ENCODE measurements at places on chromosomes 12 and 14.

- DNase-seq: no peak
Observed at GRCh38 chr12:130076752-130077151, 85.5 kb upstream of the FZD10 start.

DNA sequence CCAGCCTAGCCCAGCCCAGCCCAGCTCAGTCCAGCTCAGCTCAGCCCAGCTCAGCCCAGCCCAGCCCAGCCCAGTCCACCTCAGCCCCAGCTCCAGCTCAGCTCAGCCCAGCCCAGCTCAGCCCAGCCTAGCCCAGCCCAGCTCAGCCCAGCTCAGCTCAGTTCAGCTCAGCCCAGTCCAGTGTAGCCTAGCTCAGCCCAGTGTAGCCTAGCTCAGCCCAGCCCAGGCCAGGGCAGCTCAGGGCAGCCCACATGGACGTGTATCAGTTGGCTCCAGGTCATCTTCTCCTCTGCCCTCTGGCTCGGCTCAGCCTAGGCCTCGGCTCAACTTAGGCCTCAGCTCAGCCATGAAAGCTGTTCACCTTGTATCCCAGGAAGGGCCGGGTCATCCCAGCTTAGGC is 64.7 kb downstream of the TMEM121 start:
- DNase-seq: no peak

DNA sequence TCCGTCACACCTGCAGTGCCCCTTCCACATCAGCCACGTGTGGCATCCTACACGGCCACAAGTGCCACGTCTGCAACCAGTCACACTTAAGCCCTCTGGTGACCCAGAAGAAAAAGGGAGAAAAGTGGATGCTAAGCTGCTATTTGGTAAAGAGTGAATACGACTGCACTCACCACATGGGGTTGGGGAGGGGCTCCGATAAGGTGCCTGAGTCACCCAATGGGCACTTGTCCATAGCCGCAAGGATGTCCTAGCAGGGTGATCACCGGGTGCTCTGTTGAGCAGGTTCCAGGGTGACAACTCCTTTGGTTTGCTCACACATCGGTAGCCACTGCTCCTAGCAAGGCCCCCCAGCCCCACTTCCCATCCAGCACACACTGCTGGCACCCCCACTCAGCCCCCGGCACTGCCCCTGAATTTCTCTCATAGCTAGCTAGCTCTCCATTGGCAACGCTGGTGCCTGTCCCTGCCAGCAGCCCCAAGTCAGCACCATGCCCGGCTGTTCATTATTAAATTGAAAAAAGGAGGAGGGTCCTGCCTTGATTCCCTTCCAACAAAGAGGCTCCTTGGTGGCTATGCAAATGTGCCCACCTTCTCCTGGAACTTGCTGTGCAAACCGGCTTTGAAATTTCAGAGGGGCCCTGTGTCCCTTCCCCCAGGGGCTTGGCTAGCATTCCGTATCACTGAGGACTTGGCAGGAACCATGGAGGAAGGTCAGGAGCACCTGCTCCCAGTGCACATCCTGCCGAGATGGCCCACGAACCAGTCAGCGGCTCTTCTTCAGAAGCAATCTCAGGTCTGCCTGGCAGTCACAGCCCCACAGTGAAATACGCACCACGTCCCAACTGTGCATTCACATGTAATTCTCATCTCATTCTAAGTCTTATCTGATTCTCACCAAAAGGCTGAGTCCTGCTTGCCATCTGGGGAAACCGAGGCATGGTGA is 227.7 kb upstream of the DIO3 start:
- no peak for DNase-seq

GRCh38 chr12:124776125-124776513 is 87.5 kb downstream of the SCARB1 start:
- DNase-seq: no peak

DNA sequence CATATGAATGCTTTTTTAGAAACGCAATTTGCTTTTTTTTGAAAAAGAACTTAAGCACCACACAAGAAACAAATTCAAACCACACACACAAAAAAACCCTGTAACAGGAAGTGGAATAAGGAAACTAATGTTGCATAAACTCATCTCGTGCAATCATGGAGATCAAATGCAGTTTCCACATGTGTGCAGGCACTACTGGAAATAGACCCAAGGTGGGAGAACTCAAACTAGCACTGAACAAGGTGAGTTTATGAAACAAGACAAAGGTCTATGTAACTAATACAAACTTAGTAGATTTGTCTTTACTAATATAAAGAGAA is 17.5 kb downstream of the NIN start:
- DNase-seq: no peak

GRCh38 chr14:105084741-105085571 is 19.7 kb upstream of the GPR132 start:
- no peak for DNase-seq

GRCh38 chr12:82893896-82894295 is 207.2 kb downstream of the TMTC2 start:
- no peak for DNase-seq

DNA sequence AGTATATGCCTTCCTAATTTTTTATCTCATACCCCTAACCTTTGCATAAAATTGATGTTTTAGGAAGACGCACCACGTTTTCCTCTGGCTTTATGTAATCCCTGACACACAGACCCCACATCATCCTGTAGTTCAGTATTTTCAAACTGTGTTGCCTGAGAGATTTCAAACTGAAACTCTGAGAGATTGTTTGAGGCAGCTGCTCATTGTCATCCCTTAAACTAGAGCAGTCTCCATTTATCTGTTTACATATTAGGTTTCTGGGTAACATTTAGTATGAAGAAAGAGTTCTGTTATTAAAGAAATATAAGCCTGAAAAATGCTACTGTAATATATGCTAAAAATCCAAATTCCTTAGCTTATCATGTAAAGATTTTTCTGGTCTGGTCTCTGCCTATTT is 24.3 kb downstream of the MNAT1 start:
- DNase-seq: no peak

GRCh38 chr12:82708061-82708879 is 21.6 kb downstream of the TMTC2 start:
- no peak for DNase-seq

DNA sequence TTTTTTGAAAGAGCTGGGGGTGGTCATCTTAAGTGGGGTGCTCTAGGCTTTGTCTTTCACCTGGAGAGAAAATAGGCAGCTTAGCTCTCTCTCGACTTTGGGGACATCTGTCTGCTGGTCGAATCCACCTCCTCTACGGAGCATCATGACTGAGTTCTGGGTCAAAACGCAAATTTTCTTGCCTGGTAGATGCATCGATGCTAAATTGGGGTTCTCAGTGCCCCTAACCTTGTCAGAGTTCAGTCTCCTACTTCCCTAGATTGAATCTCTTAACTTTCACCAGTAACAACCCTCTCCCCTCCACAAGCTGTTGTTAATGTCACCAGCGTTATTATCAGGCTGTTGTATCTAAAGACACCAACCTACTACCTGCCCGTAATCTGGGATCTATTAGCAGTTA is 682 bp downstream of the FLRT2 start:
- DNase-seq: no peak

- DNase-seq: no peak
Observed at GRCh38 chr12:95202691-95203486, 14.4 kb downstream of the FGD6 start.

GRCh38 chr12:107845226-107845979 is 70.9 kb downstream of the ASCL4 start:
- DNase-seq: no peak

DNA sequence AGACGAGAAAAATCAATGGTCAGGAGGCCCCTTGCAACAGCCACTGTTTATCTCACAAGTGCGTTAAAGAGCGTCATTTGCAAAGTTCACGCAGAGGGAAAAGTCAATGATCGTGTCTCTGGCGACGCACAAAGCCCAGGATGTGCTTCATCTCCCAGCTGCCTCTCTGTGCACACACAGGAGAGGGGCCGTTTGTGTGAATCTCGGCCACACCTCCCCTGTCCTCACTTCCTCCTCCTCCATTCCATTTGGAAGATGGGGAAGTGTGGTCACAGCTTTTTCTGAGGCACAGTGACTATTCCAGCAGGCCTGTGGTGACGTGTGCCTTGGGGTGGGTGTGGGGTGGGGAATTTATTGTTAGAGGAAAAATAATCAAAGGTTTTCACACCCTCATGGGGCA is 90.4 kb downstream of the RBM19 start:
- DNase-seq: no peak

DNA sequence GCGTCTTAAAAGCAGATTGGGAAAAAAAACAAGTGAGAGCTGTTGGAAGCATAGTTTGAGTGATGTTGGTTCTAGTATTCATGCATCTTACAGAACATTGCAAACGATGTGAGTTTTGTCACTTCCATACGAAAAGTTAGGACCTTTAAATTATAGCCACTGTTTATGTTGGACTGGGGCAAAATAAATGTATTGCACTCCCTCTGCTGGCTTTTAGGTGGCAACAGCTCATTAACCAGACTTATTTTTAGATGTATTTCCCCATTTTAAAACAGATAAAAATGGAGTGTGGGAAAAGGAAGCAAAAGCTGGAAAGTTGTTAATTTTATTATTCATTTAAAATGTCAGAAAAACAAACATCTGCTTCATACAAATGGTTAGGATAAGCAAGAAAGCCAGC is 111.9 kb downstream of the LGR5 start:
- DNase-seq: no peak

DNA sequence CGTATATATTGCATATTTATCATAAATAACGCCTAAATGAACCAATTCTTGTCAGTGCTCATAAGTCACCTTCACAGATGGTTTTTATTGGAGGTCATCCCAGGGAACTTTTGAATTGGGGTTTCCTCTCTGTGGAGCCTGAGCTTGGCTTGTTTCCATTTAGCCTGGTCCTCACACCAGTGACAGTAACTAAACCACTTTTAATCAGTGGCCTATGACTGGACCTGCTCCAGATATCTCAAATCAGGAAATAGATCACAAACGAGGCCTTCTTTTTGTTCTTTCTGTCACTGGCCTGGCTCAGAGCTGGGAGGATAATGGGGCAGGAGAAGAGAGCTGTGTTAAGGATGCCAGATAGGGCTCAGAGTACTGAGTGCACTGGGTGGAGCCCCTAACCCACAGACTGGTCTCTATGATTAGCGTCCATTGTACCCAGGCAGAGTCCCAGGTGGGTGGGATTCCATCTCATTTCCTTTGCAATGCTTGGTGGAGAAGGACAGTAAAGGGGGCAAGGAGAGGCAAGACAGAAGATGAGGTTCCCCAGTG is 92.4 kb downstream of the NUAK1 start:
- DNase-seq: no peak

- DNase-seq: no peak
Observed at GRCh38 chr12:71440763-71441748, 1.5 kb downstream of the LGR5 start.

- DNase-seq: no peak
Observed at GRCh38 chr14:73258845-73259611, 21.7 kb downstream of the PAPLN start.

DNA sequence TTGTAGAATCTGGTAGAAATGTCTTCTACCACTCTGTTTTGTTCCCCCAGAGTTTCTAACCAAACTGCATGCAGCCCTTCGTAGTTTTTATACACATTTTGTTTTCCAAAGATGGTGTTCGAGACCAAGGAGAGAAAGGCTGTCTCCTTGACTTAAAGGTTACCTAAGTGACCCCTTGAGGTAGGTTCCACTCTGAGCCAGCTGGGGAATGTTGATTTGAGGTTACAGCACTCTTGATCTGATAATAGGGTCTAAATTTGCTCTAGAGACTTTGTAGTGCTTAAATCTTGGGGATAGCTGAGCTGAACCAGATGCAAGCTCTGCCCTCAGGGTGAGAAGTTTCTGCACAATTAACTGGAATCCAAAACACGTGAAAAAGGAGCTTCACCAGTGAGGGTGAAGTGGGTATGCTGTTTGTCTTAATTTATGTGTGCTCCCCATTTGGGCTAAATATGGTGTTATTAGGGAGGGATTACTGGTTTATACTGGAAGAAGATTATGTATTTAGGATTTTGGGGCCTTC is 3.1 kb downstream of the TMBIM6 start:
- DNase-seq: no peak

DNA sequence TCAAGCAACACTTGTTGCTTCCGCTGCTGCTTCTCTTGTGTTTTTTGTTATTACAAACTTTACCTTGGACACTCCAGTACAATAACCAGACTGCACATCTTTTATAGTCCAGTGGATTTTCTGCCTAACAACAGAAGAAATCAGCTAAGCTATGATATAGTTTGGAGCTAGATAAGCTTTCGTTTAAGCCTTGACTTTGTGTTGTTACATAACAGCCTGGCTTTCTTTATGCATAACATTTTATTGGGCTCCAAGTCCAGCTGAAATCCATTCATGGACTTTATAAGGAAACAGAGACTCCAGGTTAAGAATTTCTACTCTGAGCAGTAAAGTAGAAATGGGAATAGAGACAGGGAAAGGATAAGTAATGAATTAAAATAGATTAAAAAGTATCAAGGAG is 3.5 kb upstream of the DCN start:
- no peak for DNase-seq

GRCh38 chr12:13208533-13209435 is 12.3 kb downstream of the EMP1 start:
- DNase-seq: no peak

DNA sequence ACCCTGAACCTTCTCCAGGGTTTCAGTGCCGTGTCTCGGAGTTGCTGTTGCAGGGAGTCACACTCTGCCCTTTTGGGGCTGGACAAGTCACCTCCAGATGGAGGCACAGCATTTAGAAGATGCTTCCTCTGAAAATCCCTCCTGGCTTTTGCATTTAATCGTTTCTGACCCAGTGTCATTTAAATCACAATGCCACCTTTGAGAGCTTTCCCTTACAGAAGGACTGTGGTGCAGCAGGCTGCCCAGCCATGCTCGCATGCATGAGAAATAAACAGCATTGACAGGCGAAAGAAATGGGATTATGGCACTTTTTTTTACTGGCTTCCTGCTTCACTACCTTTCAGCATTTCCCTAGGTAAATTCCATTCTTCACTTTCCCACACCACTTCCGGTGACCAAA is 113.4 kb upstream of the DYRK2 start:
- no peak for DNase-seq

DNA sequence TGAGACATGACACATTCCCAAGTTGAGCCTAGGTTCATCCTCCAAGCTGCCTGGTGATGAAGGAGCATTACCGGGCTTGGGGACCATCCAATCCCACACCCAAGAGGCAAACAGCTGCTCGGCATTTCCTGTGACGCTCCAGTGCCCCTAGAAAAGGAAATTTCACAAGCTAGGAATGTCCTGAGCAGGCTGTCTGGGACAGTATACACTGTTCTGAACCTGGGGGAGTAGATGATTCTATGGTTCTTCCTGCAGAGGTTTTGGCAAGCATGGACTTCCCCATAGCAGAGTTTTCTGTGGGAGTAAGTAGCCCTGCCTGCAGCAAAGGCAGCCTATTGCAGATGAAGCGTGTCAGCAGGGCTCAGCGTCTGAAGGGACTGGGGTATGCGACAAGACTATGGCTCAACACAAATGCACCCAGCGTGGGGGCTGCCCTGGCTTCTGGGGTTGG is 47.4 kb upstream of the SRSF5 start:
- no peak for DNase-seq

DNA sequence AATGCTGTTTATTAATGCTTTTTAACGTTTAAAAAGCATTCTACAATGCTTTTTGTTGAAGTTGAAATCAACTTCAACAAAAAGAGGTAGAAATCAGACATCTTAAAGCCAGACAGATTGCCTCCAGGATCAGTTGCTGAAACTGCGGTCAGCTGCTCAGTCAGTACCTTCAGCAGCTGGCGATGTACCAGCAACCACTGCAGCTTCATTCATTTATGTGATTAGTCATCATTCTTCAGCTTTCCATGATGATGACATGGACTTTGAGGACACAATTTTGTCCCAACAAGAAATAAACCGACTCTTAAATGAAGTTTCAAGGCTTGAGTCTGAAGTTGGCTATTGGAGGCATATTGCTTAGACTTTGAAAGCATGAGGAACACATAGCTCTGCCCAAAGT is 31.5 kb upstream of the NUAK1 start:
- peak; percentile 25 for DNase-seq
